Activated CD4-positive, alpha-beta T cell treated with anti-CD3 and anti-CD28 coated beads, Interleukin-2, amount 50 U/mL, for 48 hours (primary cell): ENCODE measurements at places on chromosomes 1 and 21.
A peak's percentile ranks its signal among the peaks of the same experiment; 100 is the strongest.

DNA sequence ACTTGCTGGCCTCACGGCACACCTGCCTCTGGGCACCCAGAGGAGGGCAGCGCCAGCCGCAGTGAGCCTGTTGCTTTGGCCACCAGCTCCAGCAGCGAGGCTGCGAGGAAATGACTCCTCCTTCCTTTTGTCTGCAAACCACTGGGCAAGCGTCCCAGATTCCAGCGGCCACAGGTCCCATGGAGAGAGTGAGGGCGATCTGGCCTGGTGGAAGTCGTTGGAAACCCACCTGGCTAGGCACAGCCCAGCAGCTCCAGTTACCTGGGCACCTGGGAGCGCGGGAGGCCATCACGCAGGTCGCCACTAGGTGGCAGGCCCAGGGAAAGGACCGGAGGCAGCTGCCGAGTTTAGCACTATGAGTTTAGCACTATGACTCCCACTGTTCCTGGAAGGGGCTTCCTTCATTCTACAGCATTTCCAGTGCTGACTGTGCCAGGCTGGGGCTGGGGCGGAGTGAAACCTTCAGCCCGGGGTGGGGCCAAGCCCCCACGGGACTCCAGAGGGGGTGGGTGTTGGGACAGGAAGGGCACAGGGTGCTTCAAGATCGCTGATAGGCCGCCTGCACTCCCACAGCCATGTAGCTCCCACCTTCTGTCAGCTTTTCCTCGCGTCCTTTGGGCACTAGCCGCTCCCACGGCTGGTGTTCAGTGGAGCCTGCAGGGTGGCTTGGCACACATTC, 1.1 kb upstream of the ESPN start:
- DNase-seq, result peak; percentile 76

- no peak for DNase-seq
Observed at GRCh38 chr1:218498056-218498938, 153.2 kb downstream of the TGFB2 start.

DNA sequence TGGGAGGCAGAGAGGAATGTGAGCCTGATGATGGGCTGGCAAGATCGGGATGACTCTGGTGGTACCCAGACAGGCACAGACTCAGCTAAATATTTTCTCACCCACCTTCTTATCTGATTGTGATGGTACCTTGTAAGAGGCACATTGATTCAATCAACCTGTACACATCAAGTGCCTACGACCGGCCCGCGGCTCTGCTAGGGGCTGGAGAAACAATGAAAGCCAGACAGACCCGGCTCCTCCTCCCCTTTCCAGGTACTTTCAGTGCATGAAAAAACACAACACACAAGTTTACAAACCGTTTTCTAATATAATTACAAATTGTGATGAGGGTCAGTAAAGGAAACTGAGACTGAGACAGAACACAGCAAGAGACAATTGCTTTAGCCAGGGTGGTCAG, 115.0 kb downstream of the LACTBL1 start:
- no peak for DNase-seq

DNA sequence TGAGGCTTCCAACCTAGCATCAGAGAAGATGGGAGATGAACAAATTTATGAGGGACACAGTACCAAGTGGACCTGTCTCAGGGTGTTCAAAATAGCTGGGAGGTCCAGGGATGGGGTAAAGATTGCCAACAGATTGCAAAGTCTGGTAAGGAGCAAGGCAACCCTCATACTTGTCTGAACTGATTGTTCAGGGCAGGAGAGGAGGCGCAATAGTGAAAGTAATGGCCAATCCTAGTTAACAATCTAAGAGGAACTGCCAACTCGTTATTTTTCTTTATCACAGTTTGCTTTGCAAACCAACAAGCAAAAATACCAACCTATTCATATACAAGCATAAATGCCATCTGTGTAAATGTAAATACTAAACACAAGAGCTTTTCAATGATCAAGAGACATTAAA, 78.4 kb upstream of the S1PR1 start:
- no peak for DNase-seq

DNA sequence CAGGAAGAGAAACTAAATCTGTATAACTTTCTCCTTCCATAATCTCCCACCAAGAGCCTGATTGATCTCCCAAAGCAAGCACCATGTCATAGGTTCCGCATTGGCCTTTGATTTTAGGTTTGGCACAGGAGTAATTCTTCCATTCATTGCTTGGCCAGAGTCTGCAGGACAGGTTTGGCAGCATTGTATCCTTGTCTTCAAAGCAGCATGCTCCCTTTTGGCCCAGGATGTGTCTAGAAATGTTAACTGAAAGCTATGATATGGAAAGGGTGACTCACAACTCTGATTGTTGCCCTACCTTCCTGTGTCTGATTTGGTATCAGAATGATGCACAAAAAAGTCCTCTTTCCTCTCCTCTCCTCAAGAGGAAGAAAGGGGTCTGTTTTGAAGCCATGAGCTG, 824.3 kb upstream of the PRMT6 start:
- DNase-seq, result no peak

- DNase-seq, result no peak
Observed at GRCh38 chr1:220699044-220699443, 8.9 kb downstream of the C1orf115 start.

GRCh38 chr21:42233067-42233961, 14.4 kb downstream of the ABCG1 start:
- peak; percentile 85 for DNase-seq

DNA sequence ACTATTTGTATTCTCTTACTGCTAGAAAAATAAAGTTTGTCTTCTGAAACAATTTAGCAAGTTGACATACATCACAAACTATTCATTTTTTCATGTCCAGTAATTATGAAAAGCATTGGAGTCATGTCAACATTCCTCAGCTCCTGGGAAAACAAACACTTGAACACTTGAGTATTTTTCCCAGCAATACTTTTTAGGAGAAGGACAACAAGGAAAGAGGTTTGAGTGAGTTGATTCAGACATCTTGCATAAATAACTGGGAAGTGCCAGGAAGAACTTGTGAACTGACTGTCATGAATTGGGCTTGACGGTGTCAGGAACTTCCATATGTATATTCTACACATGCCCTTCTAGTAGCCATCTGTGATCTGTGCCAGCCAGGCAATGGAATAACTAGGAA, 195.6 kb downstream of the HMCN1 start:
- DNase-seq, result no peak

GRCh38 chr1:240413732-240414131, 198.2 kb downstream of the GREM2 start:
- DNase-seq, result no peak

DNA sequence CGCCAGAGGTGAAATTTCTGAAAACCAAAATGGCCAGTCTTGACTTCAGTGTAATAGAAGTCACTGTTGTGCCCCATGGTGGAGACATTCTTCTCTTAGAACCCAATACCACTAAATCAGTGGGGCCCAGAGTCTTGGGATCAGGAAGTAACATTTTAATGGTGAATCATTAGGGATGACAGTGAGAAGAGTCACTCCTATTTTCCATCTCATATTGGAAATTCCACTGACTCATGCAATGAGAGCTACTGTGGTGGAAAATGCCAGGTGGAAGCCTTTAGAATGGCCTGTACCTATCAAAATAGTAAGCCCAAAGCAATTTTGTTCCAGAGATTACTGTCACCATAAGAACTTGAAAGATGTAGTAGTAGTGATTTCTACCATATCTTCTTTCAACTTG, 20.6 kb upstream of the PPM1J start:
- DNase-seq, result no peak

GRCh38 chr1:56849750-56850149, 4.8 kb upstream of the C8A start:
- no peak for DNase-seq

- no peak for DNase-seq
Observed at GRCh38 chr1:20708057-20708456, 9.8 kb downstream of the KIF17 start.

GRCh38 chr1:214003233-214003632, 15.5 kb downstream of the PROX1 start:
- no peak for DNase-seq

GRCh38 chr1:33443080-33443704, 12.3 kb upstream of the PHC2 start:
- no peak for DNase-seq

DNA sequence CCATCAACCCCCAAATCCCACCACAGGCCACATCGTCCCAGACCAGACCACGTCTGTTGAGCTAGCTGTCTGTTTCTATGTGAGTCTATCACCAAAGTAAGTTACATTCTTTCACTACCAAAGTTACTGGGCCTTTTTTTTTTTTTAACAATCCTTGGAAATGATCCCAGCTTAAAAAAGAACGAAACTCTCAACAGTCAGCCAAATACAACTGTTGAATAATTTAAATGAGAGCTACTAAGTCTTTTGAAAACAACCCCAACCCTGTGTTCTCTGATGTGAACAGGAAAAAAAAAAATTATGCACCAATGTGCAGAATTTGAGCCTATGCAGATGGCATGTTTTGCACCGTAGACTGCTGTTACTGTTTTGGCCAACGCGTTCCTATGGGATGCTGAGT, 134.0 kb upstream of the ETS2 start:
- no peak for DNase-seq

DNA sequence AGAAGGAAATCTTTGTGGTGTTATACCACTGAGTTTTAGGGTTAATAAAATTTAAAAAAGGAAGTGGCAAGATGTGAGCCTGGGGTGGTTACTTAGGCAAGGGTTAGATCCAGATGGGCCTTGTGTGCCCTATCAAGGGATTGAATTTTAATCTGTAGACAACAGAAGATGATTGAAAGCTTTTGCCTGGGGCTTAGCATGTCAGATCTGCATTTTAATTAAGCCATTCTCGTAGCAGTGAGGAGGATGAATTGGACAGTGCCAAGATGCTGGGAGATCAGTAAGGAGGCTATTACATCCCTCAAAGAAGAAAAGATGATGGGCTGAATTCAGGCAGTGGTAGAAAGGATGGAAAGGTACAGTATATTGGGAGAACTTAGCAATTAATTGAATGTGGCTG, 42.3 kb downstream of the HMGB4 start:
- no peak for DNase-seq

DNA sequence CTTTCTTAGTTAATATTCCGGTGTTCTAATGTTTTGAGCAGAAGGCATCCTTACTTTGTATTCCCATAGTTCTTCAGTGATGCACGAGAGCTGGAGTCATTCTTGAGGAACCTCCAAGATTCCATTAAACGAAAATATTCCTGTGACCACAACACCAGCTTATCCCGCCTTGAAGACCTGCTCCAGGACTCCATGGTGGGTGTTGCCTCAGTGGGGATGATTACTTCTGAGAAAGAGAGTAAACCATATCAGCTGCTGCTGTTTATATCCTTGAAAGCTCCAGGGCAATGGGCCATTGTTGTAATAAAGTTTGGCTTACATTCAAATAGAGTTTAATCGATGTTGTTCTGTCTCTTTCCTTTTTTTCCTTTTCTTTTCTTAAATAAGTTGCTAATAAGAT, 93.1 kb downstream of the MACF1 start:
- DNase-seq, result no peak
